ENCODE measurements at places on chromosomes 4 and X.
A peak's percentile ranks its signal among the peaks of the same experiment; 100 is the strongest.

DNA sequence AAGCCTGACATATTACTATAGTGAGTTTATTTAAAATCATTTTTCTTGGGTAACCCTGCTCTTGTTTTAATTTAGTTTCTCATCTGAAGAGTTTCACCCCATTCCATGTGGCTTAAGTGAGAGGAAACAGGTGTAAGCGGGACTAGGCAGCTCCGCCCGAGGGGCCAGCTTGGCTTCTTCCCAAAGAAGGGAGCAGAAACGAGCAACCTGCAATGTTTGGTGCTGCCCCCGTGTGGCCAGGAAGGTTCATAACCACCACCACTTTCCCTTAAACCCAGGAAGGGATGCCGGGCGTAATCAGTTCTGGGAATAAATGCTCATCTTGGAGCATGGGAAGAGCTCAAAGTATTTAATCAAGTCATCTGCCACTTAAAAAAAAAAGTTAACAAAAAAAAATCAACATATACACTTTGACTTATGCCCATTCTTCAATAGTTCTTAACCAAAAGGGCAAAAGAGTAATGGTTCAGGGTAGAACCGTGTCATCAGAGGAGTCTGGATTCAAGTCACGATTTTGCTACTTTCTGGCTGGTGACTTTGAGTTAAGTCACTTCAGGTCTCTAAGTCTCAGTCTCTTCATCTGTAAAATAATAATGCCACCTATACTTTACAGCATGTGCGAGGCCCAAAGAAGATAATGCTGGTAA, 147.9 kb downstream of the NSUN7 start:
- DNase-seq = peak; percentile 85

GRCh38 chrX:16826207-16826606, 39.9 kb downstream of the TXLNG start:
- no peak for DNase-seq

- no peak for DNase-seq
Observed at GRCh38 chr4:161555689-161556660, 607.8 kb downstream of the FSTL5 start.

DNA sequence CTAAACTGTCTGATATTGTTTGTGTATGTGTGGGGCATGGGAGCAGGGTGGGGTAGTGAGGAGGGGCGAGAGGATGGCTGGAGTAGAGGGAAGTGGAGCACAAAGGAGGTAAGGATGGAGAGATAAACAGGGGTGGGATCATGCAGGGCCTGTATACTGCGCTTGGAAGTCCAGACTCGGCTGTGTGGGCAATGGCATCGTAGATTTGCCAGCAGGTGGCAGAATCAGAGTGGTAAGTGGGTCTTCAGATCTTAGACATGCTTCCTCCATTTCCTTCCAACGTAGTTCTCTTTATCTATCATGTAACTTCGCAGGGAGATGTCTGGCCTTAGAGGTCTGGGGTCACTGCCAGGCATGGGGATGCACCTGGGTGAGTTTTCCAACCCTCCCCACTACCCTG, 155.5 kb downstream of the PDGFRA start:
- no peak for DNase-seq

GRCh38 chrX:38276089-38276488, 51.2 kb downstream of the RPGR start:
- no peak for DNase-seq

DNA sequence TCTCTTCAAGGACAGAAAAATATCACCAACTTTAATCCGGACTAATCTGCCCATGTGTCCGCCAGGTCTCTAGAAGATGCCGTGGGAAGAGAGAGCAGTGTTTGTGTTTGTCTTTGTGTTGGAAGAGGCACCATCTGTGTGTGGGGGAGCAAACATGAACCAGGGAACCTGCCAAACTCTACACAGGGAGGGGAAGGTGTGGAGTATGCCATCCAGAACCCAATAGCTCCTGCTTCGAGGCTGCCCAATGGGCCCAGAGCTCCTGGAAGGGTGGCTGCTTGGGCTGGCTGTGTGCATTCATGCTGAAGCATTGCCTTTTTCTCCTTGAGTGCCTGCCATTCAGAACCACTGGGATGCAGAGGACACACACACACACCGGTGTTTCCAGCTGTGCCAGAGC, 536.2 kb downstream of the MID1IP1 start:
- no peak for DNase-seq

DNA sequence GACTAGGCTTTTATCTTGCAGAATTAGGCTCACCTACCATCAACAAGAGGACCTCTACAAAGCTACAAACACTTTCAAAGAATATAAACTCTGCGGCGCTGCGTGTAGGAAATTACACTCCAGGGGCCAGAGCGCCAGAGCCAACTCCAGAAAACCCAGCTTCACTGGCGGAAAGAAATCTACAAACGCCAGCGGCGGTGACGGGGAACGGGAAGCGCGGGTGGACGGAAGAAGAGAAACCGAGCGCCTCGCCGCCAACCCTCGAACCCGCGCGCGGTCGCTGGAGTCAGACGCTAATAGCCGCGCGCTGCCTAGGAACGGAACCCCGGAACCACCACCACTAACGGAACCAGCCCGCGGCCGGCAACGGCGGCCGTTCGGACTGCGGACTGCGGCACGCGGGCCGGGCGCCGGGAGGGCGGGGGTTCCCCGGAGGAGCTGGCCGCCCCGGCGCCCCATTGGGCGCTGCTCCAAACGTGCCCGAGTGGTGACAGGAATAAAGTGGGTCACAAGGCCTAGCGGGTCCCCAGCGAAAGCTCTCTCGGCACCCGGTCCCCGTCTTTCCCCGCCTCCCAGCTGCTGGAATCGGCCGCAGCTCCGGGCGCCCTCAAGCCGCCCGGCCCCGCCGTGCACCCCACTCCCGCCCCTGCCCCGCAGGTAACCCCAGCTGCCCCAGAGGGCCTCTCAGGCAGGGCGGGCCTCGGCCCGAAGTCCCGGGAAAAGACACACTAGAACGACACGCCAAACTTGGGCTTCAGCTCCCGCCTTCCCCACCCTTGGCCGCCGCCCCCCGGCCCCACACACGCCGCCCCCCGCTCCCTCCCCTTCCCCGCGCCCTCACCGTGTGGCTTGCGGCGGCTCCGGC, 836 bp downstream of the CLOCK start:
- peak; percentile 93 for DNase-seq

- DNase-seq = no peak
Observed at GRCh38 chrX:54920610-54921426, at the start of gene TRO. Gene TRO, plus strand, starts transcription at chrX:54920824. Its CDS starts 1,423 bp downstream, at chrX:54922247.

GRCh38 chr4:99816545-99817308, at the start of gene DAPP1:
Gene DAPP1, plus strand, starts transcription at chr4:99816827. Its CDS starts 87 bp downstream, at chr4:99816914.
- peak; percentile 74 for DNase-seq

DNA sequence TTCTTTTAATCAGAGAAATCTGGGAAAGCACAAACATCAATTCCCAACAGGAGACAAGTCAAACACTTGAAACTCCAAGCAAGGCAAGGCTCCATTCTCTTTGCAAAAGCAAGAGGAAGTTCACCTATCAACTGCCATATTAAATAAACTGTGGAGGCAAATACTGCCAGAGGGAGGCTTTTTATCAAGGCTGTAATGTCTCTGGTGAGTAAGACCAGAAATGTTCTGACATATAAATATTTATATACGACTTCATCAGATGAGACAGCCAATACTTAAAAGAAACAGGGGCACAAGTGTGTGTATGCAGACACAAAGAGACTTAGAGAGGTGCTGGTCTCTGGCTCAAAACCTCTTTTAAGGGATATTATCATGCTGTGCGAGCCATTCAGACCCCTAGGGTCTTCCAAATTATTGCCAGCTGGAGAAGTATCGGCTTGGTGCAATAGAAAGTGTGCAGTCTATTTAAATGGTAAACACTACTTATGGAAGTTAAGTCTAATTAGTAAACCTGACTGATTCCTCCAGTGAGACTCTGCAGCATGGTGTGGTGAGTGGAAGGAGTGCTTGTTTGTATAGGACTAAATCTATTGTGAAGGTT, 24.4 kb downstream of the DCX start:
- DNase-seq = no peak

GRCh38 chr4:70754470-70754869, 32.7 kb downstream of the RUFY3 start:
- no peak for DNase-seq

GRCh38 chrX:105190252-105190853, 30.1 kb downstream of the TEX13A start:
- DNase-seq = no peak

GRCh38 chrX:85243155-85243554, 424 bp downstream of the SATL1 start:
- DNase-seq = no peak

DNA sequence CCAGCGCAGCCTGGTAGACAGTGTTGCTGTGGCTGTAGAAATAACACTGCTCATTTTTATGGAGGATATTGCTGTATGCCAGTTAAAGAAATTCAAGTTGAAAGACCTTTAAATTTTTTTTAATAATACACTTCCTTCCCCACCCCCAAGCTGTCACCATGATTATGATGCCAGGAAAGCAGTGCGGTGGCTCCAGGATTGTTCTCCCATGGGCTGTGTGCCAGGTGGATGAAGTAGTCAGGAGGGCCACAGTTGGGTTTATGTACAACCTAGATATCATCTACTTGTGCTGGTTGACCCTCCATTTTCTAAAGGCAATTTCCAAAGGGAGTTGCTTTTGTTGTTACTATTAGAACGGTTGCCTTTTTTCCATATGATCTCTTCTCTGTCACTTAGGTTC, 136.6 kb downstream of the AFF1 start:
- no peak for DNase-seq

DNA sequence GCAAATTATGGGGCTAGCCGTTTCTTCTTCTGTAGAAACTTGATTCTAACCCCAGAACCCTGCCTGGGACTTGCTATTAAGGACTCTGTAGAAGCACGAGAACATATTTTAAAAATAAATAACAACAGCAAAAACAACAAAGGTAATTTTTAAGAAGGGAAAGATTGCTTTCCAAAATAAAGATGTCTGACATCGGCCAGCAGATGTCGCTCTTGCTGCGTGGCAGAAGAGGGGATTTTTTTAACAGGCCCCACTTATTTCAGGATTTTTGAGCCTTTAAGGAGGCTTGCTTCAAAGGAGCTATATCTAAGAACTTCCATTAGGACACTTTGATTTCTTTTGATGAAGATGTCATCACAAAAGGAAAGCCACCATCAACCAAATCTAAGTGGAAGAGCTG, 62.8 kb upstream of the EGFL6 start:
- no peak for DNase-seq

GRCh38 chr4:77170926-77171325, 13.9 kb downstream of the CCNG2 start:
- DNase-seq = no peak

DNA sequence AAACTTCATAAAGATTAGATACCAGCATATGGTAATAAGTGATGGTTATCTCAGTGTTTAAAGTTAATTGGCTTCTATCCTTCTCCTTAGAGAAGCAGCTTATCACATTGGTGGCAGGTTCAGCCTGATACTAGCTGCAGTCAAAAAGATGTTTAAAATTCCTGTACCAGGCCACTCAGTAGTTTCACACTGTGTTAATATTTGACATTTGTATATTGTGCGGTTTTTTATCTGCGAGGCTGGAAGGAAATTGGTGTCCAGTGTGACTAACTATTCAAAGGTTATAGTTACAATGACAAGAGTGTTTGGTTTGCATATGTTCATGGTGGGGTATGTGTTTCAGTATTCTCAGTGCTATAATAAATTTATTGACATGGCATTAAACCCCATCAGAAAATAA, 27.5 kb upstream of the TBC1D8B start:
- DNase-seq = no peak

- no peak for DNase-seq
Observed at GRCh38 chr4:80921441-80921840, 109.1 kb upstream of the BMP3 start.

GRCh38 chr4:73194064-73194463, 64.5 kb downstream of the ANKRD17 start:
- DNase-seq = no peak

GRCh38 chrX:64202808-64203325, 2.6 kb downstream of the AMER1 start:
- DNase-seq = no peak
